ENCODE measurements at places on chromosomes 6 and 20. TPM values are rescaled to one million over a fixed set of nuclear protein-coding genes. Genes with fewer than 3 reads are reported as not detected.

GRCh38 chr20:38635721-38636288, 34.2 kb downstream of the ARHGAP40 start:
- no peaks in the 10 kb centered on the region for H3K27me3 ChIP-seq
- no peak for DNase-seq
- no peaks in the 10 kb centered on the region for H3K4me1 ChIP-seq
- no peak overlapping the region for H3K27ac ChIP-seq

DNA sequence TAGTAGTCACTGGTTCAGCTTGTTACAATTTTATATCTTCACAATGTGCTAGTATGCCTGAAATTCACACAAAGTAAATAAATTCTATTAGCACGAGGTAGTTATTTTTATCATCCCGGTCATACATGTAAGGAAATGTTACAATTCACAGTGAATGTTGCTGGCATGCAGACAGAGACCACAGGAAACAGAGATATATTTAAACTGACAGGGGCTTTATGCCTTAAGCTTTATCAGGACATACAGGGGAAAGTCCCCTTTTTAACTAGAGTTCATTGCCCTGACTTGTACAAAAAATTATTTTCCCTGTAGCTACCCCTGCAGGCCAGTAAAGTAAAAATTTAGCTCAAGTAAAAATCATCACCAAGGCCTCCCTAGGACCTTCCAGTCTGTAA, 712.0 kb upstream of the NRSN1 start:
- no peaks in the 10 kb centered on the region for H3K27me3 ChIP-seq
- peaks cover 5% of the 10 kb centered on the region for H3K4me1 ChIP-seq
- no peak overlapping the region for H3K4me3 ChIP-seq
- H3K27ac ChIP-seq, result no peak overlapping the region
- no peak for DNase-seq
- no peaks in the 10 kb centered on the region for H3K36me3 ChIP-seq

Gene TNFRSF6B
- 30.5 TPM for total RNA-seq

DNA sequence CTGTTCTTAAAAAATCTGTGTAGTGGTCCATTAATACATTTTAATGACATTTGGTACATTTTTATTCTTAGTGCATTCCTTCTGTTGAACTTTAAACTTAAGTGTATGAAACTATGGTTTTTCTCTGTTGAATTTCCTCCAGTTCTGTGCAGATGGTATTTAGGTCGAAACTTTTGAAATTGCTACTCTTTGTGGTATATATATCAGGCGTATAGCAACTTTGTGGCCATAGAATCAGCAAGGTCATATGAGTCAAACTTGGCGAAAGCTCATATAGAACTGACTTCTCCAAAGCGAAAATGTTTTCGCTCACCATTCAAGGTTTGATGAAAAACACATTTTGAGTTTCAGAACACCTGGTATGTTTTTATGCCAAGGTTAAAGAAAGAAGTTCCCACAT, 93.7 kb downstream of the MAP3K4 start:
- no peaks in the 10 kb centered on the region for H3K4me1 ChIP-seq
- no peak for DNase-seq
- no peak overlapping the region for H3K27ac ChIP-seq
- no peaks in the 10 kb centered on the region for H3K27me3 ChIP-seq
- H3K4me3 ChIP-seq, result no peak overlapping the region
- H3K36me3 ChIP-seq, result no peaks in the 10 kb centered on the region

Measured in testis (tissue), 5 donors.